ENCODE measurements at places on chromosomes 12 and 14.

GRCh38 chr12:34124608-34125007, 102.3 kb downstream of the ALG10 start:
- DNase-seq: no peak

- DNase-seq: peak; percentile 91
Observed at GRCh38 chr12:93776581-93777018, 99.4 kb downstream of the CRADD start.

GRCh38 chr14:31414190-31414833, 6.0 kb downstream of the HEATR5A start:
- DNase-seq: peak; percentile 27

- peak; percentile 41 for DNase-seq
Observed at GRCh38 chr12:57135527-57136326, 7.4 kb downstream of the LRP1 start.

GRCh38 chr12:121942145-121942718, 23.8 kb downstream of the CFAP251 start:
- peak; percentile 64 for DNase-seq

- DNase-seq: no peak
Observed at GRCh38 chr12:116233669-116234068, 43.8 kb downstream of the MED13L start.

DNA sequence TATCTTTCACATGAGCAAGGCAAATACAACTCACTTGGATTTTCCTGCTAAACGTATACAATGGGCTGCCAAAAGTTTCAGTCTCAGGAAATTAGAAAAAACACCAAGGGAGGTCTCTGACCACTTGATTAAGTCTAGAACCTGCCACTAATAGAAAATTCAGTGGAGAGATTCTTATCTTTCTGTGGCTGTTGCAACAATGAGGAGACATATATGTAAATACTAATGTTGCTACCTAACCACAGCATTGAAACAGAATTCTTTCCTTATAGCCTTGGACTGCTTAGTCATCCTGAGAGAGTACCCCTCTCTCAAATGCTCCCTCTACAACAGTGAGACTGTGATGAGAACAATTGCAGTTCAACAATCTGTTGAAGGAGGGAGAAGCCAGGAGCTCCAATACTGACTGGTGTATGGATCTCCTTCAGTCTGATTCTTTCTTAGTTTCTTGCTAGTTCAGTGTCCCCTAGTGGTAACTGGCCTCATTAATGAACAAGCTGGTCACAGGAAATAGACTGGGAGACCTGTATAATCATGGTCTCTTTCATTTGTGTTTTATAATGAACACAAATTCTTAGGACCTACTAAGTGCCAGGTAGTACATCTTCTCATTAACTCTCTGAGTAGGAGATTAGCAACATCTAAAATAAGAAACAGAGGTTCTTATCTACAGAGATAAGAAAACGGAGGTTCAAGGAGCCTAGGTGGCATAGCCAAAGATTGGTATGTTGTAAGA, 164.5 kb downstream of the SLC38A4 start:
- DNase-seq: peak; percentile 87

GRCh38 chr12:109240365-109240764, 68.7 kb downstream of the FOXN4 start:
- DNase-seq: no peak

DNA sequence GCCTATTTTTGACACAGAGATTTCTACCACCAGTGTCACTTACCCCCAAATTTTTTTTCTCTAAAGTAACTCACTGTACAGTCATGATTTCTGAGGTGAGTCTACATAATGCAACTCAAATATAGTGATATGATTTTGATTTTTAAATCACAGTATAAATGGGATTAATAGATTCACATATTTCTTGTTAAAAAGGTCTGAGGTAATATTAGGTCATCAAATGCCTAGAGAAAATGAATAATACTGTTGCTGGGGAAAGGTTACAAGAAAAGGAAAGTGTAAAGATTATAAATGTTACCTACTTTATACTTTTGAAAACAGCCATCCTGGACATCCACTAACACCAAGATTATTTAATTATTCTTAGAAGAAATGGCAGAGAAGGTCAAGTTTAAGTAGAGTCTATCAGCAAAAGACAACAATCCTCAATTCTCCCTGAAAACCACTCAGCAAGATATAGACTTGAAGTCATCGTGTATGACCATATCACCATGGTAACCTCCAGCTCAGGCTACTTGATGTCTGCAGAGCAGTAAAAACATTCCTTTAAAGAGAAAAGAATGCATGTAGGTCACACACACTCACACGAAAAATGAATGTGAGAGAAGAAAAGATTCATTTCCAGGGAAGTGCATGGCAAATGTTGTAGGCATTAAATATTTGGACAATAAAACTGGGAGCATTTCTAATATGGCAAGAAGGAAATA, 58.7 kb downstream of the CCDC59 start:
- no peak for DNase-seq

DNA sequence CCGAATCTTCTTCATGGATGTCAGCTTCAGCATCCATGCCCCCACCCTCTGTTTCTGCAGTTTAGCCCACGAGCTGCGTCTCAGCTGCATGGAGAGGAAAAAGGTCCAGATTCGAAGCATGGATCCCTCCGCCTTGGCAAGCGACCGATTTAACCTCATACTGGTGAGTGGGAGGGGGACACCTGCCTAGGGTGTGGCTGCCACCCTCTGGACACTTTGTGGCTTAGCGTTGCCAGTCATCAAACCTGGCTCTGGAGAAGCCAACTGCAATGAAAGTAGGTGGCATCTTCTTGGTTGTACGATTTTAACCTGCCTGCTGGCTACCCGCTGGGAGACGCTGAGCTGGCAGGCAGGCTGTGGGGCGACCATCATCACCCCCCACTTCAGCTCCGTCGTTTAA, 16.7 kb downstream of the DCAF4 start:
- DNase-seq: no peak

- DNase-seq: no peak
Observed at GRCh38 chr14:100442036-100442435, 118.9 kb downstream of the SLC25A47 start.

- DNase-seq: no peak
Observed at GRCh38 chr14:51207621-51208020, 32.4 kb upstream of the TMX1 start.

- DNase-seq: peak; percentile 35
Observed at GRCh38 chr12:23204933-23205778, 580.2 kb downstream of the ETNK1 start.

Measured in EL (cell line).